ENCODE measurements at places on chromosomes 6 and 20. TPM values are rescaled to one million over a fixed set of nuclear protein-coding genes. Genes with fewer than 3 reads are reported as not detected.

The BPIFB4 gene
- total RNA-seq: not detected

The FKBP1C gene
- not detected for total RNA-seq

The NKAIN4 gene
- not detected for total RNA-seq

The FOXF2 gene
- total RNA-seq: not detected

The LY6G5C gene
- 0.73 TPM for total RNA-seq

The AGER gene
- total RNA-seq: 23.5 TPM

The RAB32 gene
- not detected for total RNA-seq

The SPDEF gene
- not detected for total RNA-seq

The MCM9 gene
- total RNA-seq: 33.3 TPM

The SRSF12 gene
- total RNA-seq: not detected

DNA sequence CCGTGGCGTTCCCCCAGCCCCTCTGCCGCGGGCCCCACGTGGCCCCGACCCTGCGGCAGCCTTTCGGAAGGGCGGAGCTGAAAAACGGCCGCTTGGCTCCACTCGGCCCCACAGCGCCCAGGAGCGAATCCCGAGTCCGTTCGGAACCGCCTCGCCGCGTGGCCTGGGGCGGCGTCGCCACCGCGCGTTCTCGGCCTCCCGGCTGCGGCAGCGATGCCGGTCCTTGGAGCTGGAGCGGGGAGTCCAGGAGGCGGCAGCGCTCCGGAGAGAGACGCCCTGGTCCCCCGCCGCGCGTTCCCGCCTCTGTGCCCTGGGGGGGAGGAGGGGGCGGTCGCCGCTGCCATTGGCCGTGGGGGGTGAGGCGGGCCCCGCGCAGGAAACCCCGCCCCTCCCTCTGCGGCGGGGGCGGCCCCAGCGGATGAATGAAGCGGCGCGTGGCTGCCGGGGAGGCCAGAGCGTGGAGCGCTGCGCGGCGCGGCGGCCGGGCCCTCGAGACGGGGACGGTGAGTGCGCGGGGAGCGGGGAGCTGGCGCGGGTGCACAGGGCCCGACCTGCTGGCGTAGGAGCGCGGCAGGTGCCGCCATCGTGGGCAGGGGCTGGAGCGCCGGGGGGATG, at the start of gene SLCO4A1:
Gene SLCO4A1 (plus strand): TSS at position 453 of the 615 bp plus-strand sequence. CDS start 13,952 bp downstream, outside the sequence.
- peak; percentile 90 for DNase-seq

DNA sequence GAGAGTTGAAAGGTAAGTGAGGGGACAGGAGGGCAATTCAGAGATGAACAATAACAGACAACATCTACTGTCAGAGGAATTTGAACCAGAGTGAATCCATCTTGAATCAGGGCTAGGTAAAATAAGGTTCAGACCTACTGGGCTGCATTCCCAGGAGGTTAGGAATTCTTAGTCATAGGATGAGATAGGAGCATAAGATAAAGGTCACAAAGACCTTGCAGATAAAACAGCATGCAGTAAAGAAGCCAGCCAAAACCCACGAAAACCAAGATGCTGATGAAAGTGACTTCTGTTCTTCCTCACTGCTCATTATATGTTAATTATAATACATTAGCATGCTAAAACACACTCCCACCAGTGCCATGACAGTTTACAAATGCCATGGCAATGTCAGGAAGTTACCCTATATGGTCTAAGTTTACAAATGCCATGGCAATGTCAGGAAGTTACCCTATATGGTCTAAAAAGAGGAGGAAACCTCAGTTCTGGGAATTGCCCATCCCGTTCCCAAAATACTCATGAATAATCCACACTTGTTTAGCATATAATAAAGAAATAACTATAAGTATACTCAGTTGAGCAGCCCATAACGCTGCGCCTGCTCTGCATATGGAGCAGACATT, 248.5 kb downstream of the HAO1 start:
- DNase-seq: no peak

DNA sequence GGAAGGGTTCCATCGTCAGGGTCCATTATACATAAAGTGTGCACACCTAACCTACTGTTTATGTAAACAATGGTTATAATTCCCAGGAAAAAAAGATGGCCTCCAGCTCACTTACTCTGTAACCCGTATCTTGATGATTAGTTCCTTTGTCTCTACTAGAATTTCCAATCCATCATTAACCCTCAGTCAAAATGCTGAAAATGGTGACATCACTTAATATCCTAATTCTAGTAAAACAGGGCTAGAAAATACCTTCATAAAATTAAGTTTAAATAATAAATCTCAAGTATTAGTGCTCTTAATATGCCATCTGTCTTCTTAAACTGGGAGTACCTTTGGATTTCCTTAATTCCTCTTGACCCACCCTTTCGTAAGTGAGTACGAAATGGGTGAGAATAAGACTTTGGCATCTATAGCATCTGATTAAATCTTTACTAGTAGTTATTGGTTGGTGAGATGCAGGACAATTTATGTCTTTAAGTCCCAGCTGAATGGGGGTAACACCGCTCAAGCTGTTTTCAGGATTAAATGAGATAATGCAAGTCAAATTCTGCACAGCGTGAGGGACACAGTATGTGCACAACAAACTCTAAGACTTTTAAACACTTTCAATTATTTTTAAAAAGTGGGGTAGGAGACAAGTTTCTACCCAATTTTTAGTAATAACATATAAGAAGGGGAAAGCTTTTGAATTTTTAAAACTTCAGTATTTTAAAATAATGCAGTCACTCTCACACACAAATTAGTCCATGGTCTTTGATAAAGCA, 1.6 kb downstream of the HMGN3 start:
- DNase-seq: no peak

GRCh38 chr6:43455531-43456428, at the start of gene DLK2:
Gene DLK2 (minus strand): TSS chr6:43455548. CDS start chr6:43454825, 723 bp downstream.
- DNase-seq: peak; percentile 41

GRCh38 chr6:163897030-163897429, 482.5 kb downstream of the QKI start:
- DNase-seq: no peak

DNA sequence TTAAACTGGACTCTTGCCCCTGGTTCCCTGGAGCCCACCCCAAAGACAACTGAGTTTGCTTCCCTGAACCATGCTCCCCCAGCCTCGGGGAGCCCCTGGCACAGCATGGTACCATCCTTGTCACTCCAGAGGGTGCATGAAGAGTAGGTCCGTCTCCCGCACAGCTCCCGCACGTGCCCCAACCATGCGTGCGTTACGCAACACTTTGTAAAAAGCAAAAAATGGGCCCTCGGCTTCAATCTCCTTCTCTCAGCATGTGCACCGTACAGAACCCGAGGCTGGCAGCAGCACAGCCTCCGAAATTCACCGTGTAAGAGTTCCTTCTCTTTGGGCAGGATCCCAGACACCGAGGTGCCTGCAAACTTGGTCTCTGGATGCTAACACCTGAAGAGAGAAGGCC, 5.6 kb downstream of the PMEPA1 start:
- no peak for DNase-seq

DNA sequence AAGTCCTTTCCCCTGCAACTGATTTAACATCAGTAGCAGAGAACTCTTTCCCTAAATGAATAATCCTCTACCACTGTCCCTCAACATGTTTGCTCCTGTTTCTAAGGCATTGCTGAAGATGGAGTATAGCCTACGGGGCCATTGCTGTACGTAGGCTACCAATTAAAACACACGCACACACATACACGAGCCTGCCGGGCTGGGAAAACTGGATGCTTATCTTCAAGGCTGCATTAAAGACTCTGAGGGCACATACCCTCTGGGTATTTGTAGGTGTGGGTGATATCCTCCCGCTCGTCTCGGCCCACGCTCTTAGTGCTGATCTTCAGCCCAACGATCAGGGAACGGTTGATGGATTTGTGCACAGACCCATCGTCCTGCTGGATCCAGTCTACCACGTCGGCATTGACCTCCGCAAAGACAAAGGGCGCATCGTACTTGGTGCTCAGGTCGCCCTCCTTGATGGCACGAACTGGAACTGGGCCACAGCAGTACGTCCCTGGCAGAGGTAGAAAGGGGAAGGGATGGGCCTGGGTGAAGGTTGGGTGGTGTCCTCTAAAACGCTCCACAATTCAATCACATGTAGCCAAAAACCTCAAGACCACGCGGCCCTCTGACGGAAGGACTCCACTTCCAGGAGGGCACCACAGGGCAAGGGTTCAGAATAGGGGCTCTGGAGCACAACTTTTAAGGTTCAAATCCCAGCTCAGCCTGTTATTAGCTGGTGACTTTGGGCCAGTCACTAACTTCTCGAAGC, 25.7 kb downstream of the TGM2 start:
- no peak for DNase-seq

- peak; percentile 52 for DNase-seq
Observed at GRCh38 chr20:50575865-50576720, 65.9 kb downstream of the PTPN1 start.

DNA sequence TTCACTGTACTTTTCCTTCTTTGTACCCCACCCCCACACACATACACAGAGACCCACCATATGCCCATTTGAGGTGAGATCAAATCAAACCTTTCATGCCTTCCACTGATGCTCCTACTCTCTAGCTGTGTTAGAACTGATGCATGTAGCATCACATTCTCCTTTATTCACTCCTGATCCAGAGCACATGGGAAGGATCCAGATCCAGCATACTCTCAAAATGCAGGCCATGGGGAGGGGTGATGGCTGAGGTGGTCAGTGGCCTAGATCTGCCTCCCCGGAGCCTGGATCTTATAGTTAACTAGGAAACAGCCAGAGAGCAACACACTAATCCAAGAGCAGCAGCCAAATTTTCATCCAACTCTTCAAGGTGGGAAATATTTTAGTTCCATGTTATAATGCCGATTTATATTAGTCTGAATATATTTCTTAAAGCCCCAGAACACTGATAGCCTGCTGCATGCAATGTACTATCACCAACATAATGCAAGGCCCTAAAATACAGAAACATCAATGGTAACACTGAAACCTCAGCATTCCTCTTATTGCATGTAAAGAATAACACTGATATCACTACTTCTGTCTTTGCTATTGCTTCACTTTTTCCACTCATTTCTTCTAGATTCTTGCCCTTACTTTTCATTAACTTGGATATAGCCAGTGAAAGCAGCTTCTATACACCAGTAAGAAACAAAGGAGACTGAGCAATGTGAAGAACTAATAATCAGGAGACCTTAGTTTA, 126.8 kb upstream of the BEND6 start:
- DNase-seq: no peak

DNA sequence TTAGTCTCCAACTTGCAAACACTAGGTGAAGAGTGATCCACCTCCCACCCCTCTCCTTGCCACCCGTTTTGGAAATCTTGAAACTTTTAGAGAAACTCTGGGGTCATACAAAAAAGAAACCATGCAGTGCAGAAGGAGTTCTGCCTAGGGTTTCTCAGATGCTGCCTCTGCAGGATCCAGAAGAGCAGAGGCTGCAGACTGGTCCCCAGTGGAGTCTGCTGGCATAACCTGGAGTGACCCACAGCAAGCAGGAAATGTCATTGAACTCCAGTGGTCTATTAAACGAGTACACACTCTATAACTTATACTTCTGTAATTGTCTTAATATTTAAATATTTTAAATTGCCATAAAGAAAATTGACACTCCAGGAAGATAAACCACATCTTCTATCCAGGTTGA, 280.7 kb upstream of the NT5E start:
- no peak for DNase-seq

- DNase-seq: peak; percentile 58
Observed at GRCh38 chr20:38880952-38881735, 45.1 kb upstream of the FAM83D start.

Data from activated B cell treated with CpG ODN at 0.5 μM for 24 hours (primary cell).